ENCODE measurements at places on chromosomes 7 and 10.

GRCh38 chr10:67385566-67385965 lies 310.4 kb downstream of the CTNNA3 start:
- no peak for DNase-seq

DNA sequence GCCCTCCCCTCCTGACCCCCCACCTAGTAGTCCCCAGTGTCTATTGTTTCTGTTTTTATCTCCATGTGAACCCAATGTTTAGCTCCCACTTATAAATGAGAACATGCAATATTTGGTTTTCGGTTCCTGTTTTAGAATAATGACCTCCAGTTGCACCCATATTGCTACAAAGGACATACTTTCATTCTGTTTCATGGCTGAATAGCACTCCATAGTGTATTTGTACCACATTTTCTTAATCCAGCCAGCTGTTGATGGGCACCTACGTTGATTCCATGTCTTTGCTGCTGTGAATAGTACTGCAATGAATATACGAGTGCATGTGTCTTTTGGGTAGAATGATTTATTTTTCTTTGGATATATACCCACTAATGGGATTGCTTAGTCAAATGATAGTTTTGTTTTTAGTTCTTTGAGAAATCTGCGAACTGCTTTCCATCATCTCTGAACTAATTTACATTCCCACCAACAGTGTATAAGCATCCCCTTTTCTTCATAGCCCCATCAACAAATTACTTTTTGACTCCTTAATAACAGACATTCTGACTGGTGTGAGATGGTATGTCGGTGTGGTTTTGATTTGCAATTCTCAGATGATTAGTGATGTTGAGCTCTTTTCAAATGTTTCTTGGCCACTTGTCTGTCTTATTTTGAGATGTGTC lies 128.4 kb upstream of the PHYHIPL start:
- no peak for DNase-seq

DNA sequence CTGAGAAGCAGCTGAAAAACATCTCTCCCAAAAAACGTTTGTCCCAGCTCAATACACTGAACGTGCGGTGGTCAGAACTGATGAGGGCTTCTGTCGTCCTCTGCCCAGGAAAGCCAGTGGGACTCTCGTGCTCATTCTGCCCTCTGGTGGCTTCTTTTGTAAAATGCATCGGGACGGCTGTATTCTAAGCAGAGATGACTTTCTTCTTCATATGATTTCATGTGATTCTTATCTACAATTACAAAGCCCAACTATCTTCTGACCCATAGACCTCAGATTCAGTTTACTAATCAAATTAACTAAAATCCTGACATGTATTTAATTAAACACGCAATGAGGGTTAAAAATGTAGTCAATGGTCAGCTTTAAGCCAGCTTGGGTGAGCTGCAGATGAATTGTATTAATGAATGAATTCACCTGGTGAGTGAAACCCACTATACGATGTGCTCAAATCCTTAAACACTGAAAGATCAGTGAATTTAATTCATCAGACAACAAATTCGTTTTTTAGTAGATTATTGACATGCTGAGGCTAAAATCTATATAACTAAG lies 117.6 kb upstream of the FAM204A start:
- DNase-seq: peak; percentile 68

DNA sequence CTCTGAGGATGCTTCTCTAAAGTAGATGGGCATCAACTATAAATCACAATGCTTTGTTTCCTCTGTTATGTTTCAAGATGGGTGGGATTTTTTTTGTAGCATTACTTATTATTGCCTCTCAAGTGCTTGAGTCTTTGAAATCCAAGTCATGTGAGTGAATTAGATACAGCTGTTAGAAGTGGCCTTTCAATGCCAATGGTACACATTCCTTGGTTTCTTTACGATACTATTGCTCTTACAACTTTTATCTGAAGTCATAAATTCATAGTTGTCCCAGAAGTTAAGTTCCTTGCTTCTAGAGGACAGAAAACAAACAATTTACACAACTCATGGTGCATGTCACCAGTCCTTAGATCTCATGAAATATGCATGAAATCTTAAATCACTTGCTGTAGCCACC lies 15.5 kb downstream of the CFTR start:
- DNase-seq: no peak

DNA sequence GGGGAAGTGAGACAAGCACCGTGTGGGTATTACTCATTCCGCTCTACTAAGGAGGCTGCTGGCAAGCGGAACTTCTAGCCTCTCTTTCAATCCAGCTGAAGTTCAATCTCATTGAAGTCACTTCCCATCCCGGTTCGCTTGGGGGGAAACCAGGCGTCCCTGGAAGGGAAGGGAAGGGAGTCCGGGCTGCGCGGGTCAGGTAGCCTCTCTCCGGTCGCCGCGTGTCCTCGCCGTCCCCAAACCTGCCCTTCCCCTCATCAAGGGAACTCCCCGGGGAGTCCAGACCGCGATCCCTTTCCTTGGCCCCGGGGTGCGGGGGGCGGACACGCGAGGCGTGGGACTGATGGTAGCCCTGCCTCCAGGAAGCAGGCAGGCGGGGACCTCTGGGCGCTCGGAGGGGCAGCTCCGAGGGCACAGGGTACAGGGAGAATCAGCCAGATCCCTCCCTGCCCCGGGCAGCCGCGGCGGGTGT lies 598 bp upstream of the ZEB1 start:
- peak; percentile 74 for DNase-seq

Measured in stimulated activated CD8-positive, alpha-beta memory T cell treated with anti-CD3 and anti-CD28 coated beads, Interleukin-4, amount 100 ng/mL, for 48 hours (primary cell).